ENCODE measurements at places on chromosomes 13 and 19.

DNA sequence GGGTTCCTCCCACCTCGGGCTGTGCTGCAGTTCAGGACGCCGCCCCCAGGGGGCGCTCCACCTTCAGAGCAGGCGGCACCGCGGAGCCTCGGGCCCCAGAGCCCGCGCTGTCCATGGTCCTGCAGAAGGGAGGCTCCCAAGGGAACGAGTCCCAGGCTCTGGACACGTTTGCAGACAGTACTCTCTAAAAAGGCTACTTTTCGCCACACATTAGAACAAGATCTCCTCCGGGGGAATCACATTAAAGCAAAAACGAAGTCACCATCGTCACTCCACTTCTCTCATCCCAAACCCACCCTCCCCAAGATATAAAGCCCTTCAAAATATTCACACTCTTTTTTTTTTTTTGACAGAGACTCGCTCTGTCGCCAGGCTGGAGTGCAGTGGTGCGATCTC lies 4.6 kb upstream of the SIGLEC10 start:
- DNase-seq, result peak; percentile 86

DNA sequence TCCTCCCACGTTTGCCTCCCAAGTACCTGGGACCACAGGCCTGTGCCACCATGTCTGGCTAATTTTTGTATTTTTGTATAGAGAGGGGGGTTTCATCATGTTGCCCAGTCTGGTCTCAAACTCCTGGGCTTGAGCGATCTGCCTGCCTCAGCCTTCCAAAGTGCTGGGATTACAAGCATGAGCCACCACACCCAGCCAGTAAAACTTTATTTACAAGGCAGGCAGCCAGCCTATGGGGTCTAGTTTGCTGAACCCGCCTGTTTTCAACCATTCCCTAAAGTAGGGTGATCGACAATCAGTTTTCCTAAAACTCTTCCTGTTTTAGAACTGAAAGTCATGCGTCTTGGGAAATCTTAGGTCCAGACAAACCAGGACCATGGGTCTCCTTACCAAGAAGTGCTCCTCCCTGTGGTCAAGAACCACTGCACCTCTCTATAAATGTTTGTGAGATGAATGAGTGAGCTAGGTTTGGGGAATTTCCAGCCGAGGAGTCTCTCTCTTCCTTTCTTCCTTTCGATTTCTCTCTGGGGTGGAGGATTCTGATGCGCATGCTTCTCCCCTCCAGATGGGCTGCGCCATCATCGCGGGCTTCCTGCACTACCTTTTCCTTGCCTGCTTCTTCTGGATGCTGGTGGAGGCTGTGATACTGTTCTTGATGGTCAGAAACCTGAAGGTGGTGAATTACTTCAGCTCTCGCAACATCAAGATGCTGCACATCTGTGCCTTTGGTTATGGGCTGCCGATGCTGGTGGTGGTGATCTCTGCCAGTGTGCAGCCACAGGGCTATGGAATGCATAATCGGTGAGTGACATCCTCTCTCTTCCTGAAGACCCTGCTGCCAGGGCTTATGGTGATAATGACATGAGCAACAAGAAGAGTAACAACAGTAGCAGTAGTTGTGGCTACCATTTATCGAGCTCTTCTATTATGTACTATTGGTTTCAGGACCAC lies 38.7 kb downstream of the ADGRE1 start:
- DNase-seq, result no peak

- DNase-seq, result no peak
These were observed 61.3 kb upstream of the MEDAG start for GRCh38 chr13:30844548-30845296.

DNA sequence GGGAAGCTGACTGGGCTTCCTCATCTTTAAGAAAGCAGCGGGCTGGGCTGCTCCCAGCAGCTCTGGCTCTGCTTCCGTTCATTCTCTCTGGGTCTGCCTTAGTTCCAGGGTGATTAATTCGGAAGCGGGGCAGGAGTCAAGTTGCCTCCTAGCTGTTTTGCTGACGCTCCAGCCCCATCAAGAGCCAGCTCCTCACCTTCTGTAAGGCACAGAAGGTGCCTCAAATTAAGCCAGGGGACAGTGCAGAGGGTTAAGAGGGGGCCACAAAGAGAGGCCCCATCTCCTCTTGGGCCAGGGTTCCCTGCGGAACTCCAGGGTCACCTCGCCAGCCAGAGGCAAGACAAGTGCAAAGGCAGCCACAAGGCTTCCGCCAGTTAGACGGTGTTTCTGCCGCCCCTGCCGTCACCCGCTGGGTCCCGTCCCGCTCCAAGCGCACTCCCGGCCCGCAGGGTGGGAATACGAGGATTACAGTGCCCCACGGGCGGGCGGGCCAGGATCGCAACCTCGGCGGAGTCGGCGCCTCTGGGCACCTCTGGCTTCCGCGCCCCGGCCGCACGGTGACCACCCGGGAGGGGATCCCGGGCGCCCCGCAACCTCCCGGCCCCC lies 508 bp downstream of the SLC15A1 start:
- no peak for DNase-seq

GRCh38 chr13:35285677-35286076 lies 190.8 kb downstream of the MAB21L1 start:
- DNase-seq, result no peak

GRCh38 chr19:8391198-8392016 lies 1.2 kb downstream of the RAB11B start:
- DNase-seq, result no peak

- DNase-seq, result no peak
These were observed 120.9 kb downstream of the NUFIP1 start for GRCh38 chr13:44868397-44868796.

DNA sequence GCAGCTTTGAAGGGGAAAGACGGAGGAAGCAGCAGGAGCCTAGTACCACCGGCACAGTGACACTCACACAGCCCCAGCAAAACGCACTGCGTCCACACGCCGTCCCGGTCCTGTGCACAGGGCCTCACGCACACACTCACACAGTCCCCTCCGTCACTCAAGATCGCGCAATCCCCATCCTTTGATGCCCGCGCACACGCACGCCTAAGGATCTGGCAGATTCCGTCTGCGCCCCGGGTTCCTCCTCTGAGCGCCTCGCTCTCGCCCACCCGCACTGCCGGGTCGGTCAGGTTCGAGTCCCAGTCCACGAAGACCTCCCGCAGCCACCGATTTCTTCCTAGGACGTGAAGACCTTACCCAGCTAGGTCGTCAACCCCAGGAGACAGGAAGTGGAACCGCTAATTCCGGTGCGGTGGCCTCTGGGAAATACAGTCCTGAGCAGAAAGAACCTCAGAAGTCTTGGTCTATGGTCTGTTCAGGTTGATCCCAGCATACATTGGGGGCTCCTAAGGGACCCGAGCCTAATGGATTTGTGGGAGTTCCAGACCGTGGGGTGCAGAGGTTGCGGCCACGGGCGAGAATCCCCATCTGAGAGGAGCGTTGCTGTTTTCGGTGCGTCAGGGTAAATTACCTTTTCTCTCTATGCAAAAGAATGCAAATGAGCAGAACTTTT lies at the start of gene ZNF780B:
TSS of gene ZNF780B (minus strand) at position 400 of the 673 bp plus-strand sequence. CDS start 5,899 bp downstream, outside the sequence.
- no peak for DNase-seq

DNA sequence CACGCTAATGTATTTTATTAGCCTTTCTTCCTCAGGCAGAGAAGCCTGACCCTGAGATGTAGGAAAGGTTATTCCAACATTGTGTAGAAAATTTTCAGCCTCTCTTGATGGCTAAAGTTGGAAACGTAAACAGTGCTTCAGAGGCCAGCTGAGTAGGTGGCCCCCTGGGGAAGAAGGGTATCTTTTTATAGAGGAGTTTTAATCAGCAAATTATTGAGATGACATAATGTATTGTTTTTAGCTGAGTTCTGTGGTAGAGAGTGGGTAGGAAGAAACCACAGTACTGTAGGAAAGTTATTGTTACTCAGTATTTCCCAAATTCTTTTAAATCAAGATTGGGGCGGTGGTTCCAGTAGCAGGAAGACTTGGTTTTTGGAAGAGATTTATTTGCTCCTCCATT lies 268.8 kb downstream of the DLEU7 start:
- no peak for DNase-seq

DNA sequence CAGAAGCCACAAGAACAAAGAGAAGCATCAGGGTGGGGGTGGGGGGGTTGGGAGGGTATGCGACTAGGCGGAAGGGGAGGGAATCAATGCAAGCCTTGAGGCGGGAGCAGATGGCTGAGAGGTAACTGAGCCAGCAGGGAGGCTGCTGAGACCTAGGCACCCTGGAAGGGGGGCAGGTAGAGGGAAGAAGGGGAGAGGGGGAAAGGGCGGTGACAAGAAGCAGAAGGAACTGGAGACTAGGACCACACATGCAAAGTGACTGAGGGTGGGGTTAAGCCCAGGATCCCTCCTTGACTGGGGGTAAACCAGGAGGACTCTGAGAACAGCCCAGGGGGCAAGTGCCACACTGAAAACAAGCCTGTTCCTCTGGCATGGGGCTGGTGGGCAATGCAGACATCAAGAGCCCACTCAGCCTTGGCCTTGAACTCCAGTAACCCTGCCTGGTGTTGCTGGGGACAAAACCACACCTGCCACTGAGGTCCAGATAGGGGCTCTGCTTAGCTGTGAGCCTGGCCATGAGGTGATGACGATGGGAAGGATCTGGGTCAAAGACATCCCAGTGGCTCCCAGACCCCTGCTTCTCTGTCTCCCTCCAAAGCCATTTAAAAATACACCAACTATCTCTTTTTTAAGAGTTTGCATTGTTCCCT lies 20.3 kb downstream of the OPA3 start:
- DNase-seq, result no peak

- DNase-seq, result no peak
These were observed 615.5 kb downstream of the FGF9 start for GRCh38 chr13:22286338-22286737.

- DNase-seq, result no peak
These were observed 125.1 kb upstream of the SPATA13 start for GRCh38 chr13:24035411-24035810.

GRCh38 chr19:10603873-10604459 lies 16.9 kb upstream of the AP1M2 start:
- peak; percentile 22 for DNase-seq

GRCh38 chr13:40096357-40096901 lies 441.0 kb downstream of the COG6 start:
- no peak for DNase-seq

GRCh38 chr19:14182476-14182875 lies 23.5 kb downstream of the ADGRL1 start:
- DNase-seq, result no peak

DNA sequence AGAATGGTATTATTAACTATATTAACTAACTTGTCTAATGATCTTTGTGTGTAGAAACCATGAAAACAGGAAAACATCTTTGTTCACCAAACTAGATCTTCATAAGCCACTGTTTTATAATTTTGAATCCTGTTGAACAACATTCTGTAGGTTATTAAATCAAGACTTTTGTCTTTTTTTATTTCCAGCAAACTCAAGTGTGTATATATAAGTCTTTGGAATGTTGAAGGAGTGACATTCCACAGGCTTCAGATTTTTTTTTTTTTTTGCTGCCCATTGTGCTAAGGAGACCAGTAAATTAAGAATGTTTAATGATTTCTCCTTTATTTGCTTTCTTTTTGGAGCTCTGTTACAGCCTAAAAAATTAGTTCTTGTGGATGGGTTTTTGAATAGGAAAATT lies 89.6 kb downstream of the LMO7 start:
- no peak for DNase-seq

- no peak for DNase-seq
These were observed 23.0 kb downstream of the ZNF101 start for GRCh38 chr19:19691683-19692082.

DNA sequence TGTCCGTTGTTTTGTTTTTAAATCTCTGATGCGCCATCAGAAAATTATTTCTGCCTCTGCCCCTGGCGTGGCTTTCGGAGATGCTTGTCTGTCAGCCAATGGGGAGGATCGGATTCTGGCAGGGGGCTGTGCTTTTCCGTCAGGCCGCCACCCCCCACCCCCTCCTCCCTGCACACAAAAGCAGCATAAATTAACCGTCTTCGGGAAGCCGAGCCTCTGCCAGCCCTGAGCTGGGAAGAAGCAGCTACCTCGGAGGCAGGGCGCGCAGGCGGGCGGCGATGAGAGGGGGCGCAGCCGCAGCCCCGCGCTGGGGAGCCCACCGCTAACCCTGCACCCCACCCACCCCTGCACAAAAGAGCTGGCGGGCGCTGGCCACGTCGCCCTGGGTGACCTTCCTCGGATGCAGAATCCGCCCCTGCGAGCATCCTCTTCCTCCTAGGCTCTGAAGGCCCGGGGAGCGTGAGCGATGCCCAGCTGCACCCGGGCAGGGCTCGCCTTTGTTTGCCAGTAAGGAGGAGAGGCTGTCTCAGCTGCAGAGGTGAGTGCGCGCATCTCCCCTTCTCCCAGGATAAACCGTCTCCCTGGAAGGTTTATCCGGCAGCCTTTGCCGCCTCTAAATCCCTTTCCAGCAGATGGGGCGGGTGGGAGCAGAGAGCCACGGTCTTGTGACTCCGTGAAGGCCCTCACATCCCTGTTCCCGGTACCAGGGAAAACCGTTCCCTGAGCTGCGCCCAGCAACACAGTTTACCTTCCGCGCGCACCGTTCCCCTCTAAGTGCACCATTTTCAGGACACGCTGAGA lies at the start of gene ATCAY:
TSS of gene ATCAY (plus strand) at position 215 of the 801 bp plus-strand sequence. CDS start 5,083 bp downstream, outside the sequence.
- DNase-seq, result no peak

DNA sequence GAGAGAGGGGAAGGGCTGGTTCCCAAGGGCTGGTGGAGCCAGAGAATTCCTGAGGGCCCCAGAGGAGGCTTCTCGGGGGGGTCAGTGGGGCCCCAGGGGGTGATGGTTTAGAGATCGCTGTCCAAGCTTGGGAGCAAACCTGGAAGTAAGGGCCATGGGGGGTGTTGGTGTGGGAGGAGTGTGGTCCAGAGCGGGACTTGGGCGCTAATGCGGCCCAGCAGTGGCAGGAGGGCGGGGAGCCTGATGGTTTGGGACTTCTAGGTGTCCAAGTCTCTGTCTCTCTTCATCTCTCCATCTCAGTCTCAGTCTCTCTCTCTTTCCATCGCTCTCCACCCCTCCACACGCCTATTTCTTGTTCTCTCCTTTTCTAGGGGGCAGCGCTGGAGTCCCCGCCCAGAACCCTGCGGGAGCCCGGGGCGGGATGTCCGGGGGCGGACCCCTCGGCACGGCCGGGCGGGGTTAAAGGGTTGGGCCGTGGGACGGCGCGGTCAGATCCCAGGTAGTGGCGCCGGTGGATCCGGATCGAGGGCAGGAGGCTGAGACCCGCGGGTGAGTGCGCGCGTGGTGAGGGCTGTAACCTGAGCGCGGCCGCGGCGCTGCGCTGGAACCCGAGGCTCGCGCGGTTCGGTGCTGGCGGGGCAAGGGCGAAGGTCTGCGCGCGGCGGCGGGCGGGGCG lies at the start of gene CYP4F22:
TSS of gene CYP4F22 (plus strand) at position 491 of the 676 bp plus-strand sequence. CDS start 16,812 bp downstream, outside the sequence.
- DNase-seq, result no peak

GRCh38 chr19:49746206-49746958 lies 16.7 kb downstream of the TSKS start:
- peak; percentile 79 for DNase-seq

DNA sequence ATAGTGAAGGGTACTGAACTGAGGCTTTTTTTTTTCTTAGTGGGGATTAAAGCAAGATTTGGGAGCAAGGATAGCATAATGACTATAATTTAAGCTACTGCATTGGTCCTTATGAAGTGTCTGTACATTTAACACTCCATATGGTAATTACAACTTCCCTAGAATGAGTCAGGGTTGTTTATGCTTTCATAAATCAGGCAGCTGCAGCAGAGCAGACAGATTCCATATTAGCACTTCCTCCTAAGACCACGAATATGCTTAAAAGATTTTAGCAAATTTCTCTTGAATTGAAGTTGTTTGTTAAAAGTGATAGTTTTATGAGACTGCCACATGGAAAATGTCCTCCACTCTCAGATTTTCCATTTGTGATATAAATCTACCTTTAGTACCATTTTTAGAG lies 401.1 kb upstream of the SPRY2 start:
- DNase-seq, result no peak
